ENCODE measurements at places on chromosomes 3 and 15.

- no peak for DNase-seq
These were observed 66.1 kb upstream of the LIMD1 start for GRCh38 chr3:45528429-45528828.

DNA sequence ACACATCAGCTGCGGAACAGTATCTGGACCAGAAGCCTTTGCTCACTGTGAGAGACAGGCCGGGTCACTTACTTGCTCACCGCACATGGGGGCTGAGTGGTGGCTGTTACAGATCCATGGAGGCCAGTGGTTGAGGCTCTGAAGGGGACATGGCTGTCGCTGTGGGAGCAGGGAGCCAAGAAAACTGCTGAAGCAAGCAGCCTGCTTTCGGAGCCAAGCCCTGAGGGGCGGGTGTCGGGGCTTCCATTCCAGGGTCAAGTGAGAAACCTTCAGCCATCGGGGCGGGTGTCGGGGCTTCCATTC lies 42.3 kb upstream of the ADAMTS17 start:
- DNase-seq, result no peak

DNA sequence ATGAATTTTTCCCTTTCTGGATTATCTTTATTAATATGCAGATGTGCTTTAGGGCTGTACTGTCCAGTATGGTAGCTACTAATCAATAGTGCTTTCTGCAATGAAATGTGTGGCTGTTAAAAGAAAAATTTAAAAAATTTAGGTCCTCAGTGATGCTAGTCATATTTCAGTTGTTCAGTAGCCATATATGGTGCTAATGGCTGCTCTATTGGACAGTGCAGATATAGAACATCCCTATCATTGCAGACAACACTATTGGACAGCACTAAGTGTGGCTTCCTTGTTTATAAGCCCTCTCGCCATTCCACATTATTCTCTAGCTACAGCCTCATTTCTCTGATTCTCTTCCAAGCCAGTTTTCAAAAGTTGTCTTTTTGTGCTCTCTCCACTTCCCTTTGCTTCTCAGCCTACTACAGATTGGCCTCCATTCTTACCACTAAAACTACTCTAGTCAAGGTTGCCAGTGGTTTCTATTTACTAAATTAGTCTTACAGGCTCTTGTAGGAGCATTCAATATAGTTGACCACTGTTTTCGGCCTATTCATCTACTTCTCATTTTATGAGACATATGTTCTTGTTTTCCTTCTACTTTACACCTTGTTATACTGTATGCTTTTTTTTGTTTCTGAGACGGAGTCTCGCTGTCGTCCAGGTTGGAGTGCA lies 9.5 kb downstream of the MAPK6 start:
- no peak for DNase-seq

- no peak for DNase-seq
These were observed 27.3 kb downstream of the DUSP7 start for GRCh38 chr3:52029053-52029452.

- no peak for DNase-seq
These were observed 116.9 kb downstream of the EPHA6 start for GRCh38 chr3:96931119-96931862.

- no peak for DNase-seq
These were observed 44.4 kb upstream of the SACM1L start for GRCh38 chr3:45644791-45645201.

DNA sequence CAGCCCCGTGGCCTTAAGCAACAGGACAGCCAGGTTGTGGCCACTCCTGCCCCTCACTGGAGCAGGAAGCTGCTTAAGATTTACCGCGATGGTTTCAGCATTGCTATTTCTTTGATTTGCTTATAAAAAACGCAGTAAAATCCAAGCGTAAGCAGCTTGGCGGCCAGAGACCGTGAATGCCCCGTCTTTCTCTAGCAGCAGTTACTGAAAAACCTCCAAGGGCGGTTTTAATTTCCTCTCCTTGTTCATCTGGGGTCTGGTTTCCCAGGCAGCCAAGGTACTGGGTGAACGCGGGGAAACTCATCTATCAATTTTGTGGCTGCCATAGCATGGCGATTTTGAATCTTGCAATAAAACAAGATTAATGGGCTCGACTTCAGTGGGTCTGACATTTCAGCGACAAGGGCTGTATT lies 130.3 kb downstream of the MINAR1 start:
- DNase-seq, result no peak

GRCh38 chr15:96296264-96296663 lies 34.2 kb upstream of the NR2F2 start:
- DNase-seq, result no peak

DNA sequence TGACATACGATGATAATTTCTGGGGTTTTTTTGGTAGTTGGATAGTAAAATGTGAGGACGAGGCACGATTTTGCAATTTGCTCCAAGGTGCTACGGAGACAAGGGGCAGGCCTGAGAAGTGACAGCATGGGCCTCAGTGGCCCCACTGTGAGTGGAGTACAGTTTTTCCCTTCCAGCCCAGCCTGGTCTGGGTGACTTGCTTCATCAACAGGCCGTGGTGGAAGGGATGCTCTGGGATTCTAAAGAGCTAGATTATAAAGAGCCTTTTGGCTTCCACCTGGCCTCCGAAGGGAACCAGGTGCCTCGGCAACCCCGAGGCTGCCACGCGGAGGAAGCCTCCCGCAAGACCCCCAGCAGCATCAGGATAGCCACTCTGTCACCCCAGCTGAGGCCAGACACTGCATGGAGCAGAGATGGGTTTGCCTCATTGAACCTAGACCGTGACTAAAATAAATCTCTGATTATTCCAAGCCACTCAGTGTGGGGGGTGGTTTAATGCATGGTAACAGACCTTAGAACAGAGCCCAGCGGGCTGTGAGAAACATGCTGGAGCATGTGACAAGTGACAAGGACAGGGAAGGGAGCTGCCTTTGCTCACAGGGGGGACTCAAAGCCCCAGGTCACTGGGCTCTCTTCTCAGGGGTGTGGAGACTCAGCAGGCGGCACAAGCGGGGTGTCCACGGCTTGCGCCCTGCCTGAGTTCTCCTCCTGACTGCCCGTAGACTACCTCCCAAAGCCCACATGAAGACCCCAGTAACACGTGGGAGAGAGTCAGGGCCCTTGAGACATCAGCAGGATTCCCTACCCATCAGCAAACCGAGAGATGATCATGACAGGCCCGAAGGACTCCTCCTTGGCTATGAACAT lies 22.6 kb upstream of the SLC41A3 start:
- DNase-seq, result no peak

DNA sequence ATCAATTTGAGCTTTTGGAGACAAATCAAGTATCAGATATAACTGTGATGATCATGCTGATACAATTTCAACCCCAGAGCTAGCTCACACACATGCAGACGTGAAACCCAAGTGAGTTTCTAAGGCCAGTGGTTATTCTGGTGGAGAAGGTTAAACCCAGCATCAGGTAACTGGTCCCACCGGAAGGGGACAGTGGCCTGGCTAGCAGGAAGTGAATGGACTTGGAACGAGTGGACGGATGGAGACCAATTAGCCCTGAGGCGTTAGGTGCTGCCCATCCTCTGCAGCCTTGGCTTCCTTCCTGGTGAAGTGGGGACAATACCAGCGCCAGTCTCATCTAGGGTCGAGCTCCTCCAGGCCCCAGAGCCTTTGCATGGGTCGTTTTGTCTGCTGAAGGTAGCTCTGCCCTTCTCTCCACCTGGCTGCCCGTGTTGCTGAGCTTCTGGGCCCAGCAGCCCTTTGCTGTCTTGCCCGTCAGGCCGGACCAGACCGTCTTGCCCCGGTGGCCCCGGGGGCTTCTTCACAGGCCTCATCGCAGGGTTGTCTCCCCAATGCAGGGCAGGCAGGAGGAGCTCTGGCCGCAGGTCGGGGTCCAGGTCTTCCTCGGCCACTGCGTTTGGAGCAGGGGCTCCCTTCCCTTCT lies 915 bp upstream of the KCTD6 start:
- no peak for DNase-seq

DNA sequence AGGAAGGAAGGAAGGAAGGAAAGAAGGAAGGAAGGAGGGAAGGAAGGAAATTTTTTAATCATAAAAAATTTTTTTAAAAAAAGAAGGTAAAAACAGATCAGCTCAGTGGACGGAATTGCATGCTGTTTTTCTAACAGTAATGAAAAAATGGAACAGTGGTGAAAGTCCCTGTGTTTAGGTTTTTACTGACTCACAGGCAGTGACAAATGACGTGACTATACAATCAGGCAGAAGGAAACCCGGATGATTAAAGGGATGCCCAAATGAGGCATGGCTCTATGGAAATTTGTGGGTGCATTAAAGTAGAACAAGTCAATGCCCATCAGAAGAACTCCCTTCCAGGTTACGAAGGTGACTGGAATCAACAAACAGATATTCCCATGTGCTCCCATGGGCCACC lies 135.0 kb downstream of the IMPG2 start:
- no peak for DNase-seq

DNA sequence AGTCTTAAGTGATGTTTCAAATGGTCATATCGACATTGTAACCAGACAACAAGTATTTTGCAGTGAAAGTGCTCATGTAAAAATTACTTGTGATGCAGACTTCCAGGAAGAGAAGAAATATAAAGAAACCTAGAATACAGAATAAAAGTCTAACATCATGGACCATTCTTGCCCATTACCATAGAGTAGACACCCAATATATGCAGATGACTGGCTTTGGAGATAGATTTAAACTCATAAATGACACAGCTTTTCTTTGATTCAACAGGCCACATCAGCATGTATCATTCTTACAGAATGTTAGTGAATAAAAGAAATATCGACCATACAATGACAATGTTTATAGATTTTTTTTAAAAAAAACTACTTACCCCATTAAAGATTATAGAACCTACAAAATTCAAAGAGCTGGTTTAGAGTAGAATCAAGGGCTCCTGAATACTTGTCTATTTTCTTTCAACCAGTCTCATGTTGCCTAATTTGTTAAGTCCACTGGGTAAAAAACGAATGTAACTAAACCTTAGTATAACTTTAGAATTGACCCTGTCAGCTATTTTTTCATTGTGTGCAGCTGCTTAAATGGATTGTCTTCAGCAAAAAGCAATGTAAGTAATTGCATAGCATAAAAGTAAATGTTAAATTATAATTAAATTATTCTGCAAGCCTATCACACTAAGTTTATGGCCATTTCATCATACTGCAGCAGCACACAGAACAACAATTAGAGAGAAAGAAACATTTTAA lies 268.7 kb upstream of the AGTR1 start:
- no peak for DNase-seq

- DNase-seq, result no peak
These were observed 129.5 kb downstream of the ATP8B4 start for GRCh38 chr15:49989498-49989897.

- DNase-seq, result no peak
These were observed 15.8 kb downstream of the TP63 start for GRCh38 chr3:189646853-189647542.

DNA sequence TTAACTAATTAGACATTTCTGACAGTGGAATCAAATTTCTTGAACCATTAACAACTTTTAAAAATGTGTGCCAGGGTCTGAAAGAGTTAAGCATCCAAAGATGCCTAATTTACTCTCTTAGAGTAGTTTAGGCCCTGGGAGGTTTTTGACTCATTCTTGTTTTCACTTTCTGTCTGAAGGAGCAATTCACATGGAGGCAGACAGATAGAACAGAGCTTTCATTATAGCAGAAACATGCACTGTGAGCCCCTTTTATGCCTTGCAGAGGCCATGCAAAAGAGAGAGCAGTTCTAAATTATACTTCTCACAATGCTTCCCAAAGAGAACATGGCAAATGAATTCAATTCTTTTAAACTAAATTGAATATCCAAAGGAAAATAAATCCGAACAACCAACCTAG lies 554.8 kb downstream of the MFSD1 start:
- DNase-seq, result no peak

GRCh38 chr15:81754078-81754477 lies 291.7 kb downstream of the MEX3B start:
- no peak for DNase-seq

Measured in cortex of kidney (tissue), 1 donor.